Heart left ventricle (tissue), 16 donors: ENCODE measurements at places on chromosomes 5 and 9. TPM values are rescaled to one million over a fixed set of nuclear protein-coding genes. Genes with fewer than 3 reads are reported as not detected.

The FAM78A gene
- 37.9 TPM for polyA plus RNA-seq

GRCh38 chr9:38685535-38685934 is 34.4 kb downstream of the FAM240B start:
- DNase-seq, result no peak

The TXNDC8 gene
- not detected for polyA plus RNA-seq

DNA sequence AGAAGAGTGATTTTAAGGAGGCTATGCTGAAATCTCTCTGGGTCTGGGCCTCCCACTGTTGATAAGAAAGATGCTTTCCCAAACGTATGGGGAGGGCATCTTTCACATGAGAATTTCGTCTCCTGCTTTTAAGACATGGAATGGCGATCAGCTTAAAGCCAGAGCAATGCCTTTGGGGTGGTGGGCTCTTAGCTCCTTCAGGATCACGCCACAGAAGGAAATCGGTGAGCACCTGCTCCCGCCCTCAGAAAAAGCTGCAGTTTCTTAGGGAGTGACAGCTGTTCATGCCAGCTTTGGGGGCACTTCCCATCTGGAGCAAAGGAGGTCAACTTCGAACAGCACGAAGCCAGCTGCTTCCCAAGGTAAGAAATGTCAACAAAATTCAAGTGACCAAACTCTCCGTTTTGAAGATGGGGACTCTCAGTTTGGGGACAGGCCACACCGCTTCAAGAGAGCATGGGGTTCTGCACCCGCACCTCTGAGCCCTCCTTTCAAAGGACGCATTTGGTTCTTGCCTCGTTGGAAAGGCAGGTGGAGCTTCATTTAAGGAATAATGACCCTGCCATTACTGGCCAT is 39.0 kb downstream of the TRIP13 start:
- no peak for DNase-seq

DNA sequence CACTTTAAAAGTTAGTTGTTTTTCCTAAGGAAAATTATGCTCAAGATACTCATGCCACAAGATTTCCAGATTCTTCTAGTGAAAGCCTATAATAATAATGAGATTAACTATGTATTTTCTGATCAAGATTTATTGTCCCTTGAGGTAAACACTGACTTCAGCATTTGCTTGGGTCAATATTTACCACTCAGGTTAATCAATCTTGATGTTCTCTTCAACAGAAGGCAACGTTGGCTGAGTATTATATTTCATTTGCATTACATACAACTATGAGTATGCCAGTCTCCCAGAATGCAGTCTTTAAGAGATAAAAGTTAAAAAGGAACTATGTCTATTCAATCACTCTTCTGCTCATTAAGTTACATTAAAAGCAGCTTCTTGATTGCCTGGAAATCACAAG is 115.6 kb downstream of the GPR21 start:
- no peak for DNase-seq

DNA sequence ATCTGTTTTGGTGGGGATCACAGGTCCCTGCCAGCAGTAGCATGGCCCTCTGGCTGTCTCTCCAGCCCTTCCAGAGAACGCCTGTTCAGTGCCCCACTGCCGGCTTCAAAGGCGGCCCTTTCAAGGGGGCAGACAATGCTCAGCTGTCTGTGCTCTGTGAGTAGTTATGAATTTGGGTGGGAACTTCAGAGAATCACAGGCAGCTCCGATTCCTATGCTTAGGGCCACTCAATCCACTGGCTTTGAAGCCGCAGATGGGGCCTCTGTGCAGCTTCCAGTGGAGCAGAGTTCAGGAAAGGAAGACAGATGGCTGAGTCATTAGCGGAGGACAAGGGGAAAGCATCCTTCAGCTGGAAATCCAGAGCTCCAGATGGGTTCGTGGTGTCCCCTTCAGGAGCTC is 42.4 kb downstream of the NKX2-5 start:
- DNase-seq, result no peak

- no peak for DNase-seq
These were observed 84.9 kb downstream of the PRELID2 start for GRCh38 chr5:145750199-145750598.
